ENCODE measurements at places on chromosomes 13 and 19.

- no peak for DNase-seq
Measured at GRCh38 chr13:111248822-111249221, 71.6 kb upstream of the TEX29 start.

GRCh38 chr13:74017301-74018061, 116.7 kb downstream of the KLF12 start:
- DNase-seq: no peak

DNA sequence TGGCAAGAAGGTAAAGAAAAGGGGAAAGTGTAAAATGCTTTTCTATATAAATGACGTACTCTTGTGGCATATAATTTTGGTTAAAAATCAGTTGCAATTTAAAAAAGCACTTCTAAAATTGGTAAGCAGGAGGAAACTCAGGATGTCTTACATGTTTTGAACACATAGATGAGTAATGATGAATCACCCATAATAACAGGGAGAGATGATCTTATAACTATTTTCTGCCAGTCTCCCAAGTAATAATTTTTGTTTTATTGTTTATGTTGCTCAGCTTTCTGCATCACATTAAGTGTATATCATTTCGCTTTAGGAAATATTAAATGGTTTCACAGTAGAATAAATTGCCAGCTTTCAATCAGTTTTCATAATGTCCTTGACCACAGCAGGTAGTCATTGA, 1430.7 kb upstream of the PCDH20 start:
- DNase-seq: no peak

GRCh38 chr19:44668985-44669764, 2.1 kb upstream of the CEACAM19 start:
- DNase-seq: no peak

GRCh38 chr19:37941782-37942515, 34.9 kb downstream of the SIPA1L3 start:
- DNase-seq: no peak

- DNase-seq: no peak
Measured at GRCh38 chr19:48613024-48613851, 1.6 kb downstream of the FAM83E start.

- DNase-seq: no peak
Measured at GRCh38 chr19:39937094-39937720, 2.8 kb upstream of the FCGBP start.

DNA sequence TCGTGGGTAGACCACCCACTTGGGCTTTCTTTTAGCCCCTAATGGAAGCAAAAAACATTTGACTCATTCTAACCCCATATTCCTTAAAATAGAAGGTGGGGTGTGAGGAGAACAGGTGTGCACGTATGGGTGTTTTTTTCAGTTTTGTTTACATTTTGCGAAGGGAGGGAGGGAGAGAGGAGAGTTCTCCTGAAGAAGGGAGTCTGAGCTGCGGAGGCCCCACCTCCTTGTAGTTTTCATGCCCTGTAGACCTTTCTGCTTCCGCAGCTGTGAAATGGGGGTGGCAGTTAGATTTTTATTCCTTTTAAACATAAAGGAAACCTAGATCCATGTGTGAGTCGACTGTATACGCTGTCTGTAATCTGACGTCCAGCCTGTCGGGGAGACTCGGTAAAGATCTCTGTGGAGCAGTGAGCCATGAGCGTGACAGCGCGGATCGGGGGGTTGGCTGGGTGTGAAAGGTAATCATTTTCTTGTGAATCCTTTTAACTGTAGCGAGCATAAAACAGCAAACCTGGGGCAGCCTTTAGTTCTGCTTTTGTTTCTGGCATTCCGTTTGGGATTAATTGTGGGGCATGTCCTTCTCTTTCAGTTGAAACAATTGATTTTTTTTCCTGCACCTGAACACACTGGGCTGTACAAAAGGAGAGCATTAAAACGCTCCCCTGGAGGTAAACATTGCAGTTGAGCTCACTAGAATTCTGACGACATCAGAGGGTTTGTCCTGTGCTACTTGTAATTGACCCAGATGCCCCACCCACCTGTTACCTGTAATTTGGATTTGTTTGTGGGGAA, 2.3 kb downstream of the UPF1 start:
- no peak for DNase-seq

DNA sequence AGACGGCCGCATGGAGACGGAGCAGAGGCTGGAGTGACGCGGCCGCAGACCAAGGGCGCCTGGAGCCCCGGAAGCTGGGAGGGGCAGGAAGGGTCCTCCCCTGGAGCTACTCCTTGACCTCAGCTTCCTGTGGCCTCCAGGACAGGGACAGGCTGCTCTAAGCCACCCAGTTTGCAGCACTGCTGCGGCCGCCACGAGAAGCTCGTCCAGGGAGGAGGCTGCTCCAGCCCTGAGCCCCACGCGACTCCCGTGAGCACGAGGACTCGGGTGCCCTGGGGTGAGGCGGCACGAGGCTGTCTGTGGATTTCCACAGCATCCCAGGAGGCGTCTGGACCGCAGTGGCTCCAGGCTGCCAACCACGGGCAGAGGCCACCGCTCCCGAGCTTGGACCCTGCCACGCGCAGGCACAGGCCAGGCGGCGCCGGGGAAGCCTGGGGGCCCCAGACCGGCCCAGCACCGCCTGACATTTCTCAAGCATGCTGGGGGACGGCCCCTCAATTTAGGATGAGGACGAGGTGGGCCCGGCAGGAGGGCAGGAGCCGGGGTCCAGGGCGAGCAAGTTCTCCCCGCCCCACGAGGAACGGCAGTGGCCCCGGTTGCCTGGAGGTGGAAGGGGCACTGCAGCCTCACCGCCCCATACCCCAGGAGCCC, 10.7 kb downstream of the SBNO2 start:
- DNase-seq: no peak

GRCh38 chr13:30618186-30618929, 638 bp downstream of the USPL1 start:
- DNase-seq: no peak

DNA sequence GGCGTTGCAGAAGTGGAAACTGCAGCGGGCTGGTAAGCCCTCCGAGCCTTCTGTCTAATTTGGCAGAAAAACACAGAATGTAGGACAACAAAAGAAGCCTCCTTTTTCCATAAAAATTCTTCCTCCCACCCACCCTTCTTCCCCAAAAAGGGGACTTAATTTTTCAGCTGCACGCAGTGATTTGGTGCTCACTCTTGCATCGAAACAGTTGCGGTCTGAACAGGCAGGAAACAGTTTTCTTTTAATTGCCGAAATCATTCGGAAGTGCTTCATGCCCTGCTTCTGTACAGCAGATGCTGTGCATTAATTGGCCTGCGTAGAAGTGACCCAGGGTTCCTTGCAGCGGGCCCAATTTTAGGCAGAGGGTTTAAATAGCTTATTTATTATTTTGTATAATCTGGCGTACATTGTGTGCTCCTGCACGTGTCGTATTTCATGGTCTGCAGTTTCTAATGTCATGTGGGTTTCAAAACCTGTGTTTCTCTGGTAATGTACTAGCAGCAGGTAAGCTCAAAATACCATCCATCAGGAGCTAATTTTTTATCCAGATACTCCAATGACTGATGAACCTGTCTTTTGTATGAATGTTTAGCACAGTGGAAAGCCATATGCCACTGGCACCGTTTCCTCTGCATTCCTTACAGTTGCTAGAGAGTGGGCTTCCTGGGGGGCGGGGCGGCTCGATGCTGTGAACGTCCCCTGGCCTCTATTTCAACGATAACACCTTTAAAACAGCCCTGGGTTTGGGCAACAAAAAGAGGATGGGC, 66.6 kb downstream of the GGACT start:
- DNase-seq: no peak

GRCh38 chr19:372306-372890, 27.8 kb upstream of the MIER2 start:
- DNase-seq: no peak

GRCh38 chr19:46497773-46498172, 2.1 kb upstream of the PNMA8B start:
- no peak for DNase-seq

DNA sequence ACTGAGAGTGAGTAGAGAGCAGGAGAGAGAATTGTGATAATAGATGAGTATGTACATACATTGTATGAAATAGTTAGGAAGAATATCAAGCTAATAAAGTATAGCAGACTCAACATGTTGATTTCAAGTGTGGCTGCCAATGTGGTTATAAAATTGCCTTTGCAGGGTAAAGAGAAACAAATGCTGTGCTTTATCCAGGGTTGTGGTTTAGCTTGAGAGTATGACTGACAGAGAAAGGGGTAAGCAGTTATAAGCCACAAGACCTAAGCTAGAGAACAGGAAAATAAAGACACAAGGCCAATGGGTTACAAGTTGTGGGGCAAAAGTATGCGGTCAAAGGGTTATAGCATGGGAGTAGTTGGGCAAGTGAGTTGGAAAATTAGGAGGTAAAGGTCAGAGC, 1217.5 kb downstream of the DIAPH3 start:
- no peak for DNase-seq

GRCh38 chr19:46954993-46955812, 64.4 kb upstream of the NPAS1 start:
- DNase-seq: no peak

DNA sequence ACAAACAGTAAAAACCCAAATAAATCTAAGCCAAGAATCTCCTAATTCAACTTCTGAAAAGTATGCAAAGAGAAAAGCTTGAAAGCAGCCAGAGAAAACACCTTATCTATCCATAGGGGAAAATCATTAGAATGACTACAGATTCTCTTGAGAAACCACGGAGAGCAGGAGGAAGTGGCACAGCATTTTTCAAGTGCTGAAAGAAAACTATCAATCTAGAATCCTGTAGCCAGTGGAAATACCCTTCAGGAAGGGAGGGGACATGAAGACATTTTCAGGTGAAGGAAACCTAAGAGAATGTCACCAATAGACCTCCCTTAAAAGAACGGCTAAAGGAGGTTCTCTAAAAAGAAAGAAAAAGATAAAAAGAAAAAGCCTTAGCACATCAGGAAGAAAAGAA, 66.2 kb upstream of the XPO4 start:
- no peak for DNase-seq

- no peak for DNase-seq
Measured at GRCh38 chr13:23563085-23563845, 6.9 kb upstream of the TNFRSF19 start.

GRCh38 chr13:88074794-88075510, 403.8 kb downstream of the SLITRK5 start:
- no peak for DNase-seq

GRCh38 chr19:8466018-8466417, 21.2 kb downstream of the HNRNPM start:
- no peak for DNase-seq

GRCh38 chr19:19214159-19214490, 2.4 kb downstream of the NCAN start:
- no peak for DNase-seq

- no peak for DNase-seq
Measured at GRCh38 chr13:41411060-41411459, 46.3 kb upstream of the RGCC start.

GRCh38 chr13:26929971-26930730, 169.6 kb upstream of the GPR12 start:
- peak; percentile 15 for DNase-seq

DNA sequence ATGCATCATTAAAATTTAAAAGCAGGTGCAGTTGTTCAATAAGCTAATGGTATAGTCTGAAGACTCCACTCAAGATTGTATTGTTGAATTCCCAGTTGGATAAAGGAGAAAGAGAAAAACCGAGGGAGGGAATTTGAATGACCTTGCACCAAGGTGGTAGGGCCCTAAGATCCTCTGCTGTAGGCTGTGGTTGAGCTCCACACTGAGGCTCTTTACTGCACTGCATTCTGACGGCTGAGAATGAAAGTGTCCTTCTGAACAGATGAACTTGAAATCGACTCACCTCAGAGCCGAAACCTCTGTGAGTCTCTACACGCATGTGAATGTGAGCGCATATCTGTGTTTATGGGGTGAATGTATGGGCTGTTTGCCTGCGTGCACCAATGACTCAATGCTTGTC, 388.9 kb upstream of the DACH1 start:
- DNase-seq: no peak

- no peak for DNase-seq
Measured at GRCh38 chr19:42229855-42230351, 9.8 kb downstream of the ZNF526 start.

DNA sequence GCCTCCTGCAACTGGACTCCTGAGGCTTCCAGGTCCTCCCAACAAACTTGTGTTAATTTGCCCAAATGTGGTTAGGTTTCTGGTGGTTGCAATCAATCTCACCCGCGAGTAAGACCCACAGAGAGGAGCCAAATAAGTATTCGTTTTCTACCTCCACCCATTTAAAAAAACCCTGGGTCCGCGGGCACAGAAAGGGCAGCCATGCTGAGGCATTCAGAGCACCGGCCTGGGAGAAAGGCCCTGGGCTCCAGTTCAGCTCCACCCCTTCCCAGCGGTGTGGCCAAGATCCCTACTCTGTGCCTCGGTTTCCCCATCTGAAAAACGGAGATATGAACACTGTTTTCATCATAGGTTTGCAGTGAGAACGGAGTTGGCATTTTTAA, 56.9 kb downstream of the PEPD start:
- DNase-seq: no peak

- no peak for DNase-seq
Measured at GRCh38 chr19:47109541-47110375, 3.8 kb downstream of the ZC3H4 start.

DNA sequence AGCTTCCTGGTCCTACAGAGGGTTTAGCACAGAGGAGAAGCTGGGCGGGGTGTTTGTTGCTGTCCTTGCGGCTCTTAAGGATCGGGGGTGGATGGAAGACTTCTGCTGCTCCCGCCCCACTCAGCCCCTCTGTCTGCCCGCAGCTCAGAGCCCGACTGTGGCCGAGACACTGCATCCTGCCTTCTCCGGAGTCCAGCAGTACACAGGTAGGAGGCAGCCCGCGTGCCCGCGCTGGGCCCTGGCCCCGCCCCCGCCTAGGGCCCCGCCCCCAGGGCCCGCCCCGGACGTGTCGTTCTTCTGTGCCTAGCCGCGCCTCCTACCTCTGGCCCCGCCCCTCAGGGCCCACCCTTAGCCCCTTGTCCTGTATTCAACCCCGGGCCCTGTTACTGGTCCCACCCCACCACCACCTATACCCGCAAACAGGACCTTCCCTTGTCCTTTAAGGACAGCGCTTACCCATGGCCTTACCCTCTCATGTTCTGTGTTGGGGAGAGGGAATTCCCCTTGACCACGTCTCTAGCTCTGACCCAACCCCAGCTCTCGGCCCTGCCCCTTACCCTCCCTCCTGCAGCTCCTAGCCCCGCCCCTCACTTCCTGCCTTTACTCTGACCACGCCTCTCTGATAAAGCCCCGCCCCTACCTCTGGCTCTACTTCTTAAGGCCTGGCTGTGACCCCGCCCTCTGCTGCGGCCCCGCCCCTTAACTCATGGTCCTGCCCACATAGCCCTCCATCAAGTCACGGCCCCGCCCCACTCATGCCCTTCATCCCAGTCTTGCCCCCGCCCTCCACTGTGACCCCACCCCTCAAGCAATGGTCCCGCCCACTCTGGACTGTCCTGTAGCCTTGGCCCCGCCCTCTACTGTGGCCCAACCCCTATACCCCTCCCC, 60.5 kb downstream of the CELF5 start:
- no peak for DNase-seq

GRCh38 chr19:8655340-8655709, 24.9 kb downstream of the NFILZ start:
- DNase-seq: no peak
